Cortex of kidney (tissue), 1 donor: ENCODE measurements at places on chromosomes 11 and 22.

- DNase-seq: no peak
Observed at GRCh38 chr11:106491751-106492150, 414.3 kb downstream of the AASDHPPT start.

- DNase-seq: no peak
Observed at GRCh38 chr11:94528551-94528950, 15.2 kb upstream of the FUT4 start.

DNA sequence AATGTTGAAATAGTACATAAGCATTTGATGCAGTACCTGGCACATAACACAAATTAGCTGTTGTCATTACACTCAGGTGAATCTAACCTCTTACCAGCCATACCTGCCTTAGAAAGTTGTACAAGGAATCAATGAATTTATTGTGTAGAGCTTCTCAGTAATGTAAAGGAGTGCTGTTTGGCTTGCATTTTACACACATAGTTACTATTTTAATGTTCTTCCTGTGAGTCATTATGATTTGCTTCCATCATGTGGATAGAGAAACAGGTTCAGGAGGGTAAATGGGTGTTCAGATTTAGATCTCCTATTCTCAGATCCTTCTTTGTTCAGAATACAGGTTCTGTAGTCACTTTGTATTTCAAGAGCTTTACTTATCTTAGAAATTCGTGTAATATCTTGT lies 27.6 kb upstream of the RCE1 start:
- DNase-seq: no peak

GRCh38 chr11:6606471-6607189 lies 3.1 kb downstream of the ILK start:
- no peak for DNase-seq

GRCh38 chr11:2798951-2799761 lies 86.4 kb downstream of the CDKN1C start:
- DNase-seq: no peak

- no peak for DNase-seq
Observed at GRCh38 chr22:45775569-45776312, 104.1 kb downstream of the ATXN10 start.

GRCh38 chr22:35541254-35541748 lies 670 bp downstream of the RASD2 start:
- no peak for DNase-seq

- DNase-seq: no peak
Observed at GRCh38 chr11:66421492-66422205, 814 bp downstream of the NPAS4 start.

- no peak for DNase-seq
Observed at GRCh38 chr11:71472357-71472885, 19.4 kb downstream of the NADSYN1 start.

- DNase-seq: no peak
Observed at GRCh38 chr11:33375688-33376311, 118.6 kb downstream of the HIPK3 start.

DNA sequence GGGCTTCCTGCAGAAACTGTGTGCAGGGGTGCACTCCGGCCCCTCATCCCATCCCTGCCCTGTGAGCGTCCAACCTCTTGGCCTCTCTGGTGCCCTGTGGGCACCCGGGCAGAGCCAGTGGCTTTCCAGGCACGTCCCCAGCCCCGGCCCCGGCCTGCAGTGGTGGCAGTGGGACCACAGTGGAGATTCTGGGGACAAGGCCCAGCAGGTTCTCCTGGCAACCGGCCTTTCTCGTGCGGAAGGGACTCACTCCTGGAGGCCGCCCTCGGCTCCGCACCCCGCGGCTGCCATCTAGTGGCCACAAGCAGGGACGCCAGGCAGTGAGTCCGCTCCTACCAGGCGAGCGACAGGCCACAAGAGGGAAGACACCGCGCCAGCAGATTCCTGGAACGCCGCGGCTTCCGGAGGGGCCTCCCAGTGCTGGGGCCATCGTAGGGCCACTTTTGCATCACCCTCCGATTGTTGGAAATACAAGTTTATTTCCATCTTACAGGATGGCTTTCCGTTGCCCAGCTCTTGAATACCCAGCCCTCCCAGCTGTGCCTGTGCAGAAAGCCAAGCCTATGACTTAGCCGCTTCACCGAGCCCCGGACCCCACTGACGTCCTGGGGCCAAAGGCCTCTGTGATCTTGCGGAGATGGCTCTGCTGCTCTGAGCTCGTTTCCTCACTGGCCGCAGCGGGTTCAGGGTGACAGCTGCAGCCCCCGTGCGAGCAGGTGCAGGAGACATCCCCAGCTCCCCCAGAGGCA lies 357.3 kb downstream of the CTTN start:
- DNase-seq: no peak

DNA sequence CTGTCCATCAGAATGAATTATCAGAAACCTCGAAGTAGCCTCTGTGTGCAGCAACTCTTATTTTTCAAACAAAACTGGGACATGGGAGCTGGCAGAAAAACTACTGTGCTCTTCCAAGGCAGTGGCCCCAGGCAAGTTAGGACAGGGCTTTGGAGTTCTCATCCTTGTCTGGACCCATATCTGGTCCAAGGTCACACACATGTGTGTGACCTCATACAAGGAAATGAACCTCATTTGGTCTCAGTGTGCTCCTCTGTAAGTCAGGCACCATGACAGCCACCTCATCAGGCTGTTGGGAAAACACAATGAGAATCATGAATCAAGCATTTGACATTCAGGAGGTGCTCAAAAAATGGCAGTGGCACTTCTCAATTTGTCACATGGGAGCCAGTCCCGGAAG lies 25.8 kb downstream of the LARGE1 start:
- no peak for DNase-seq

GRCh38 chr11:75652936-75653335 lies 15.9 kb downstream of the MAP6 start:
- no peak for DNase-seq
